ENCODE measurements at places on chromosomes 12 and 14.
A peak's percentile ranks its signal among the peaks of the same experiment; 100 is the strongest.

DNA sequence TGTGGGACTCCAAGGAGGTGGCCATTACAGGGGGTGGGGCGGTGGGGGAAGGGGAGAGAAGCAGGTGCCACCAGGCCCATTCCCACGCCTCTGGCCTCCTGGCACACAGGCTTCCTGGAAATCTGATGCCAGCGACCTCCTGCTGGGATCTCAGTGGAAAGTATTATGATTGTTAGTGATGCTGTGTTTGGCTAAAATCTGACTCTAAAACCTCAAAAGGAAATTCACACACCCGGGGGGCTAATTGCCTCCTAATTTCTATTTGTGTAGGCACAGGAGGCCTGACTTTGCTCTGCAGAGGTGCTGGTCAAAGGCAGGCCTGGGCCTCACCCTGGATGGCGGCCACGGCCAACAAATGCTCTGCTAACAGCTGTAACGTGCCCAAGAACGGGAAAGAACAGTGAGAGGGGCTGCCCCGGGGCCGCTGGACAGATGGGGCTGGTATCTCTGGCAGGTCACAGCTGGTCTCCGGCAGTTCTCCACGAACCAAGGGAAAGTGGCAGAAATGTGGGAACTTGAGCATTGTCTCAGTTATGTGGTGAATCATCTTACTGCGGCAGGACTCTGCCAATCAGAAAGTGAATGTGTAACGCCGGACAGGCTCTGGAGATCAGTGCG is 14.3 kb downstream of the FAM181A start:
- peak; percentile 84 for DNase-seq

- no peak for DNase-seq
These were observed 4.0 kb upstream of the INF2 start for GRCh38 chr14:104685216-104685997.

DNA sequence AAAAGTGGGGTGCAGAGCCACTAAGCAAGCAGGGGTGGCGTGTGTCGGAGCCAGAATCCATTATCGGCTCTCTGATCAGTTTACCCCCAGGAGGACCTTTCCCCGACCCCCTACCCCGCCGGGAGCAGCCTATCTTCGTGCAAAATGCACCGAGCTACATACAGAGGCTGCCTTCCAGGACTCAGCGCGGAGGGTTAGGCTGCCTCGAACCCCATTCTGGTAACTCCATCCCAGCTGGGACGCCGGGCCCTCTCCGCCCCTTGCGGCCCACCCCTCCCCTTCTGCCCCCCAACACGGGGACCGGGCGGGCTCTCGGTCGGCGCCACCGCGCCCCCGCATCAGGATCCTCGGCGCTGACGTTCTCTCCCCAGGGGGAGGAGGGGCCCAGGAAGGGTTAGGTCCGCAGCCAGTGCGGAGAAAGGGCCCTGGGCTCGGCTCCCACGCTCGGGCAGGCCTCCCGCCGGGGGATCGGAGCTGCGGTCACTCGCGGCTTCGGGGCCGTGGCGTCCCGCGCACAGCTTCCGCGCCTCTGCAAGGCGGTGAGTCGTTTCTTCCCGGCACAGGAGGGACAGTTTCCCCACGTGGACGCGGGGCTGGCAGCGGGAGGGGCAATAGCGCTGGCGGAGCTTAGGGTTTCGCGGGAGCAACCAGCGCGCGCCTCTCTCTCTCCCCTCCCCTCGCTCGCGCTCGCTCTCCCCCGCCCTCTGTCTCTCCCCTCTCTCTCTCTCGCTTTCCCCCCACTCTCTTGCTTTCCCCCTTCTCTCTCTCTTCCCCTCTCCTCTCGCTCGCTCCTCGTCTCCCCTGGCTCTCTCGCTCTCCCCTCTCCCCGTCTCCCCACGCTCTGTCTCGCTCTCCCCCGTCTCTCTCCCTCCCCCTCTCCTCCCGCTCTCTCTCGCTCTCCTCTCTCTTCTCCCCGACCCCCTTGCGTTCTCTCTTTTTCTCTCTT is 12.5 kb upstream of the MAP3K9 start:
- DNase-seq = no peak

DNA sequence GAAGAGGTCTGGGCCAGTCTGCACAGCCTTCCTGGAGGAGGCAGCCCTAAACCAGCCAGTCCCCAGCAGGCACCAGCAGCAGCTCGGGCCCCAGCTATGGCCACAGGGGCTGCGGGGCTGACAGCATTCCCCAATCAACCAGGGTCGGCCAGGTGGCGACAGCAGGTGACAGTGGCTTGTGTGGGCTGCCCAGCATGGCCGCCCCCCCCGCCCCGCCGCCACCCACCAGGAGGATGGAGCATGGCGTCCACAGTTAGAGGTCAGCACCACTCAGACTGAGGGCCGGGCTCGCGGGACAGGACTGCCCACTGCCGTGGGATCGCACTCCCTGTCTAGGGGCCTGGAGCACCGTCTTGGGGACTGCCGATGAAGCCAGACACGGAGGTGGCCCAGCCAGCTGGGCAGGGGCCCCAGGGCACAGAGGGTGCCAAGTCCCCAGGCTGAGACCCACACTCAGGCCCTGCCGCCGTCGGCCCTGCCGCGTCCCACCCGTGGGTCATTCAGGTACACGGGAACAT is 15.0 kb downstream of the AKT1 start:
- no peak for DNase-seq

GRCh38 chr12:52691076-52691840 is 11.1 kb upstream of the KRT1 start:
- no peak for DNase-seq

GRCh38 chr12:132186208-132186856 is 42.1 kb downstream of the NOC4L start:
- no peak for DNase-seq

DNA sequence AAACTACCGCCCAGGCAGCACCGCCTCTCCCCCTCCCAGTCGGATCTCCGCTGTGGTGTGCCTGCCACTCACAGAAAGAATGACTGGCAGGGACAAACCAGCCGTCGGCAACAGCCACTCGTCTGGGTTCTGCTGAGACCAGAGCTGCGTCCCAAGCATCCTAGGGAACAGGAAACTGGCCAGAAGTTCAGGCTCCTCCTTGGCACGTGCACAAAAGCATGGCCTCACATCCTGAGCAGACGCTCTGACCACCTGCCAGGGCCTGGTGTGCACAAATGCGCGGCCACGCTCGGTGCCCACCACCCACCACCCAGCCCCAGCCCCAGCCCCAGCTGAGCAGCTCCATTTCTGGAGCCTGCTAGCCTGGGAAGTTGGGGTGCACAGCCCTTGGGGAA is 214.8 kb downstream of the DPF3 start:
- DNase-seq = no peak

- no peak for DNase-seq
These were observed 16.7 kb upstream of the LYZ start for GRCh38 chr12:69331519-69331908.

DNA sequence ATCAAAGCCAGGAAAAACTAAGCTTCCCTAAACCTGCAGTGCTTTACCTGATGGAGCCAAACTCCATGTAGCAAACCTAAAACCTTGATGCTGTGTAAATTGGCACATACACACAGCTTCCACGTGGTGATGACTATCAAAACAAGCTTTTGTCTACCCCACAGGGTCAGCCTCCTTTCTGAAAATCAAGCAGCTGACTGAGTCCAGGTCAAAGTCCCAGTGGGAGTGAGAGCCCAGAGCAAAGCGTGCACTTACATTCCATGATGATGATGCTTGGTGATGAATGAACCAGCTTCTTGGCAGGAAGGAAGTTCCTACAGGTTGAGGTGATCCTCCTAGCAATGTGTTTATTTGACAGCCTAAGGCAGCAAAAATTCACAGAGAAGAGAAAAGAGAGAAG is 630.0 kb upstream of the TBX3 start:
- DNase-seq = peak; percentile 67

DNA sequence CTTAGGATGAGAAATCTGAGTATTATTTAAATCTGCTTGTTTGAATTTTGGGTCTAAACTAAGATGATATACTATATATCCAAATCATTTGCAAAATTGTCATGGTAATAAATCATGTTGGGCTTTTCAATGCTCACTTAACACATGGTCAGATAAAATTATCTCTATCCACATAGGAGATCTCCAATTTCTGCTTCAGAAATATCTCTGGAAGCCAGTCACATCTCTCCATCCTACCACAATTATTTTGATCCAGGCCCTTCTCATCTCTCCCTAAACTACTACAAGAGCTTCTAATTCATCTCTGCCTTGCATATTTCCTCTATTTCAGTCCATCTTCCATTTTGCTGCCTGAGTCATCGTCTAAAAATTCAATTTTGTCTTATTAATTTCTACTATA is 3.8 kb downstream of the DCN start:
- no peak for DNase-seq

- no peak for DNase-seq
These were observed 9.4 kb upstream of the ABCD4 start for GRCh38 chr14:74312161-74312560.

- no peak for DNase-seq
These were observed 53.3 kb upstream of the IGF1 start for GRCh38 chr12:102533483-102534215.

DNA sequence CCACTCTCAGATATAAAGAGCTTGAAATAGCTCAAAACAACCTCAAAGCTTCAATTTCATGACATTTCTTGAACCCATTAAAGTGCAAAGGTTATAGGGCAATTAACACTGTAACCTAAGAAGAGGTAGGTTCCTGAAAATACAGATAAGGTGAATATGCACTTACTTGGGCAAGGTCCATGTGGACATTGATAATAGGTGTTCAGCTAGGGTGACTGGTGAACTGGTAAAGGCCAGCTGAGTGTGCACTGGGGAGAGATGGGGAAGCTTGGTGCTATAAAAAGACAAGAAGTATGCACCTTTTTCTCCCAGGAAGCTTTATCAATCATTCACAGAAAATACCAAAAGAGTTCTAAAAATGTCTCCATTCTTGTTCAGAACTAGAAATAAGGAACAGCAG is 418.6 kb downstream of the SLC16A7 start:
- no peak for DNase-seq

DNA sequence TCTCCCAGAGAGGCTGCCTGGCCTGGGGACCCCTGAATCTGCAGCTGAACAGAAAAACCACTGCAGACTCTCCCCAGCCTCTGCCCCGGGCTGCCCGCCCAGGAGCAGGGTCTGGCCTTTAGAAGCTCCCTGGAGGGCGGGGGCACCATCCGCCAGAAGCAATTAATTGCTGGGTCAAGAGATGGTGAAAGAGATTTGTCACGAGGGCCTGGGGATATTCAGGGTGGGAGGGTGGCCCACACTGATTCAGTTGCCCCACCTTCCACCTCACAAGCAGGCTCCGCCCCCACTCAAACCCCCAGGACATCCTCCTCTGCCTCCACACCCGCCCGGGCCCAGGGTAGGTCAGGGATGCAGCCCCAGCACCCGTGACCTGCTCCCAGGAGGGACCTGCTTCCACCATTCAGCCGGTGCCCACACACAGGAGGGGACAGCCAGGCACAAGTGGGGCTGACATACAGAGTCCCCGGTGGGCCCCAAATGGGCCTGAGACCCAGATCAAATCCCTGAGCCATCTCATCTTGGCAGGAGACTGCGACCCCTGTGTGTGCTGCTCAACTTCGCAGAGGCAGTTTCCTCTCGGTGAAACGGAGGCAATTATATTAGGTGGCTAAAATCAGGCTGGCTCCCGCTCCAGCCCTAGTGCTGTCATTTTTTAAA is 23.0 kb downstream of the NCOR2 start:
- DNase-seq = no peak

GRCh38 chr12:75568801-75569200 is 57.4 kb upstream of the KRR1 start:
- DNase-seq = no peak

- no peak for DNase-seq
These were observed 10.1 kb downstream of the LTB4R start for GRCh38 chr14:24321212-24321975.

DNA sequence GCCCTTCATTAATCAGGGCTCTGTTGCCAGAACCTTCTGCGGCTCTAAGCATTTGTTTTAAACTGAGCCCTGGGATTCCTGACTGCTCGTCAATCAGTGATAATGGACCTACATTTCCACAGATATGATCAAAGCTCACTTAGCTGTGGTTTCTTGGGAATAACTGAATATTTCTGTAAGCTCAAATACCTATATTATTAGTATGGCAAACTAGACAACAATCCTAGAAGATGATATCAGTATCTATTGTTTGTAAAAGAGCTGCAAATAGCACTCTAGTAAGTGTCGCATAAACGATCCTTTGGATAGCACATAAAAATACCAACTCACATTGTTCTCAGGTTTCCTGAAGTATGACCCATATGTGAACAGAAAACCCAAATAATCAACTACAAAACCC is 150.4 kb downstream of the PPM1H start:
- no peak for DNase-seq

DNA sequence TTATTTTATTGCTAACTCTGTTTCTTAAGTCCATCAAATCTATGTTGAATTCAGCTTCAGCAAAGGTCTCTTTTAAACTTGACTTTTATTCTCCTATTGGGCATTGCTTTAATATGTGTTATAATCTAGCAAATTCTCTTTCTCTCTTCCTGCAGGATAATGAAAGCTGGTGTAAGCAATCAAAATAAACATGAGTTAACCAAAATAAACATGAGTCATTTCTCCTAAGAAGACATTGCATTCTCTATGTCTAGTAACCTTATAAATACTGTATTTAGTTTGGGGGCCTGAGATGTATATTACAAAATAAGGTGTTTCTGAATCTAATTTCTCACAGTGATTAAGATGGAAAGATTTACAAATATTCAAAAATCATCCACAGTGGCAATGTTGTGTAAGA is 739.1 kb upstream of the ATXN7L3B start:
- no peak for DNase-seq

DNA sequence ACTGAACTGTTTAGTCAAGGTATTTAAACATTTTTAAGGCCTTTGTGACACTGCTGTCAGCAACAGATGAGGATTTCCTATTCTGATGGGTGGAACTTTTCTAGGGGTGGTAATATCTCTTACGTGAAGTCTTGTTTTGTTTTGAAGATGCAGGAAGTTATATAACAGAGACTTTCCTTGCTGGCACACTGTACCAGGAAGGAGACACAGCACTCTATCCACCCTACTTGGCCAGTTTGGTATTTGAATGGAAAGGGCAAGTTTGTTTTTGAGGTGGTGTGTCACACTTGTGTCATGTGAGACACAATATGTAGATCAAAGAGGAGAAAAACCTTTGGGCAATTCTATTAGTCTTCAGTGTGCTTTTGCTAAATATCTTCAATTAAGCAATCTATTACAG is 51.6 kb upstream of the SRP54 start:
- DNase-seq = no peak

- no peak for DNase-seq
These were observed 8.9 kb downstream of the KDM2B start for GRCh38 chr12:121571920-121572319.

DNA sequence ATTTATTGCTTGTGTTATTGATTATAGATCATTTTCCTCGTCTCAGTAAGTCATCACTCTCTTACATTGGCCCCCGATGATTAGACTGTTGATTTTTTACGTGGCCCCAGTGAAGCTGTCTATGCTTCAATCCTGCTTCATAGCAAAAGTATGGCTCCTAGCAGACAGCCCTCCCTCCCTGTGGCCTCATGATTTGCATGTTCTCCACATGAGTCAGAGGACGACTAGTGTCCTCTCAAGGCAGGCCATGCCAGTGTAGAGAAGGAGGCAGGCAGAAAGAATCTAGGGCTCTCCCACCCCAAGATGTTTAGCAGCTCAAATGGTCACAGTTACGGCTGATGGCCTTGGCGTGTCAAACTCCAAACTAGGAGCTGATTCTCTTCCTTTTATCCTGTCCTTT is 59.6 kb downstream of the FIGNL2 start:
- DNase-seq = no peak

Data from smooth muscle cell of the brain vasculature (primary cell).